Epithelial cell of alveolus of lung (primary cell): ENCODE measurements at places on chromosomes 6 and 20. TPM values are rescaled to one million over a fixed set of nuclear protein-coding genes. Genes with fewer than 3 reads are reported as not detected.

MLN gene
- not detected in 2 replicates for total RNA-seq

EYS gene
- not detected in 2 replicates for total RNA-seq

SOBP gene
- 1.0 and 4.2 TPM in 2 replicates for total RNA-seq

WFDC10B gene
- total RNA-seq, result not detected in 2 replicates

CAGE1 gene
- under 0.01 TPM in 1 of 2 replicates, not detected in the other for total RNA-seq

GPR6 gene
- total RNA-seq, result not detected in 2 replicates

IMPG1 gene
- 0.26 TPM in 1 of 2 replicates, not detected in the other for total RNA-seq

PPP1R14C gene
- 1.8 TPM in 1 of 2 replicates, not detected in the other for total RNA-seq

VSX1 gene
- total RNA-seq, result not detected in 2 replicates

PRL gene
- total RNA-seq, result not detected in 2 replicates

DEFB132 gene
- total RNA-seq, result not detected in 2 replicates

TENT5A gene
- 9.4 and 15.8 TPM in 2 replicates for total RNA-seq

ABT1 gene
- total RNA-seq, result 15.0 and 19.6 TPM in 2 replicates

LAMA4 gene
- total RNA-seq, result 88.0 and 124 TPM in 2 replicates

SLX4IP gene
- 3.0 and 5.3 TPM in 2 replicates for total RNA-seq

SLC17A3 gene
- not detected in 2 replicates for total RNA-seq

ERVFRD-1 gene
- total RNA-seq, result not detected in 2 replicates

RIOK1 gene
- 4.1 and 8.3 TPM in 2 replicates for total RNA-seq

C6orf136 gene
- 7.6 and 9.7 TPM in 2 replicates for total RNA-seq

HDGFL1 gene
- total RNA-seq, result not detected in 2 replicates

RSPH9 gene
- 0.24 and 0.78 TPM in 2 replicates for total RNA-seq

GLP1R gene
- total RNA-seq, result not detected in 2 replicates

MLIP gene
- total RNA-seq, result 1.0 TPM in 1 of 2 replicates, not detected in the other

TNFRSF6B gene
- 3.6 and 144 TPM in 2 replicates for total RNA-seq

CLPSL2 gene
- not detected in 2 replicates for total RNA-seq

PEDS1 gene
- total RNA-seq, result 37.0 and 41.1 TPM in 2 replicates

ADAM33 gene
- total RNA-seq, result 1.7 and 14.5 TPM in 2 replicates

HLA-DRB1 gene
- not detected in 2 replicates for total RNA-seq

ZFP57 gene
- 0.65 TPM in 1 of 2 replicates, not detected in the other for total RNA-seq

BCAS4 gene
- total RNA-seq, result 1.4 and 24.6 TPM in 2 replicates

ZC2HC1B gene
- total RNA-seq, result not detected in 2 replicates

HELZ2 gene
- total RNA-seq, result 40.4 and 58.7 TPM in 2 replicates

SLC22A1 gene
- not detected in 2 replicates for total RNA-seq

MTFR2 gene
- total RNA-seq, result 3.1 and 8.0 TPM in 2 replicates

TXLNB gene
- total RNA-seq, result under 0.01 and 0.40 TPM in 2 replicates

PGBD1 gene
- 7.2 and 8.0 TPM in 2 replicates for total RNA-seq

MYCT1 gene
- total RNA-seq, result 0.48 and 1.4 TPM in 2 replicates

MCCD1 gene
- total RNA-seq, result not detected in 2 replicates

PPIL6 gene
- 0.88 and 1.6 TPM in 2 replicates for total RNA-seq

LY6G6C gene
- total RNA-seq, result not detected in 2 replicates

PDYN gene
- total RNA-seq, result not detected in 2 replicates

MMP24 gene
- 1.8 TPM in 1 of 2 replicates, not detected in the other for total RNA-seq

HTR1E gene
- not detected in 2 replicates for total RNA-seq

SCUBE3 gene
- total RNA-seq, result 0.16 and 0.26 TPM in 2 replicates
